ENCODE measurements at places on chromosomes 6 and 20.
A peak's percentile ranks its signal among the peaks of the same experiment; 100 is the strongest.

GRCh38 chr20:32664678-32665159, 9.0 kb downstream of the C20orf203 start:
- no peak for DNase-seq

GRCh38 chr20:48750941-48751635, 76.7 kb downstream of the PREX1 start:
- peak; percentile 64 for DNase-seq

DNA sequence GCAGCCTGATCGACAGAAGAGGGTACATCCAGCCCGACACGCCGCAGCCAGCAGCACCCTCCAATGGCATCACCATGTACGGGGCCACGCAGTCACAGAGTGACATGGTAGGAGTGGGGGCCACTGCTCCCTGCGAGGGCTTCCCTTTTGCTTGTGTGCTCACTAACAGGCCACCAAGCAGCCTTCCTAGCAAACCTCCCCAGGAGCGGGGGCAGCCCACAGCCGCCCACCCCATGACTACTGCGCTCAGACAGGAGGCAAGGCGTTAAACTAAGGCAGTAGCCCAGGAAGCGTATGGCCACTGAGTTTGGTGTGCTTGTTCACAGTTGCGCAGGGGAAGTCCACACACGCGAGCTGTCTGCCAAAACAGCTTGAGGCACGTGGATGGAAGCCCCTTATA, 169.5 kb upstream of the SNX9 start:
- no peak for DNase-seq

GRCh38 chr6:97668716-97669115, 385.7 kb upstream of the MMS22L start:
- no peak for DNase-seq

- DNase-seq, result no peak
These were observed 263.0 kb downstream of the PAX1 start for GRCh38 chr20:21968486-21968885.

DNA sequence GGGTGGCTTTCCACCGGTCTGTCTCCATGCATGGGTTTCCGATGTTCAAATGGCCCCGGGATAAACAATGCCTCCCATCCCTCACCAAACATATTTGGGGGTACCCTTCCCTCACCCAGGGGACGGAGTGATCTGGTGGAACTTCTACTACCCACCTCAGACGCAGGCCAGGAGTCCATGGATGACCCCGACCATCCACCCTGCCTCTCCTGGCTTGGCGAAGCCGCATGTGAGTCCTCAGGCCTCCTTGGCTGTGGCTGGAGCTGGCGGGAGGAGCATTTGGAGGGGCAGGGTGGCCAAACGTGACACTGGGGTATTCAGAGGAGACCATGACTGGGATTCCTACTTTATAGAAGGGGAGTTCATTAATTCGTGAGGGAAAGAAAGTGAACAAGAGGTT, 45.9 kb upstream of the FRMD1 start:
- no peak for DNase-seq

- DNase-seq, result no peak
These were observed 625.9 kb upstream of the EPHA7 start for GRCh38 chr6:94045099-94045829.

- DNase-seq, result no peak
These were observed 18.6 kb downstream of the ADGRF1 start for GRCh38 chr6:47023573-47023972.

DNA sequence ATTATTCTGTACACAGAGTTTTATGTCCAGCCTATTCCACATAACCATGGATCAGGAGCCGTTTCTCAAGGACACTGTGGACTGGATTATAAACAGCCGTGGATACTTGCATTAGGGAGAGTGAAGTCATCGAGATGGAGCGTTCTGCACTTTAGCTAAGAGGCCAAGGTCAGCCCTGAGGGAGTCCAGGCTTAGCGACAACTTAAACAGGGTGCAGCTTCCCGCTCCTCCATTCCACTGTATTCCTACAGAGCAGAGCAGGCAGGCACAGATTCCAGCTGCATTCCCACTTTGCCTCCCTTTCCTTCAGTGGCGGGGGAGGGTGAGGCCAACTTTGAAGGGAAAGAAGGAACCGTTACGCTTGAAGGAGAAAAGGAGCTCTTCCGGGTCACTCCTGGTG, 59.5 kb downstream of the RAMACL start:
- no peak for DNase-seq

DNA sequence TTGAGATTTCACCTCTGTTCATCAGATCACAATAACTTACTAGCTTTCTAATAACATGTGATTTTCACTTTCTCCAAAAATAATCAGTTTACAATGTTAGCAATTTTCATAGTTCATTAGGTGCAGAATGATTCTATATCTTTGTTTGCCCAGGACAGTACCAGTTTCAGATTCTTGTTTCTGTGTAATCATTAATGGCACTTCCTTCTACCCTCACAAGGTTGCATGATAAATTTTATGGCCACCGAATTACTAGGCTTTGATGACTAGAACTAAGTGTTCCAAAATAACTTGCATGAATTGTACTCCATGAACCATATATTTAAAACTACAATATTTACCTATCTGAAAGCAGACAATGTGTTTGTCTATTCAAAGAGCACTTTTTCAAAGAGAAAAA, 442.3 kb downstream of the EPHA7 start:
- no peak for DNase-seq

DNA sequence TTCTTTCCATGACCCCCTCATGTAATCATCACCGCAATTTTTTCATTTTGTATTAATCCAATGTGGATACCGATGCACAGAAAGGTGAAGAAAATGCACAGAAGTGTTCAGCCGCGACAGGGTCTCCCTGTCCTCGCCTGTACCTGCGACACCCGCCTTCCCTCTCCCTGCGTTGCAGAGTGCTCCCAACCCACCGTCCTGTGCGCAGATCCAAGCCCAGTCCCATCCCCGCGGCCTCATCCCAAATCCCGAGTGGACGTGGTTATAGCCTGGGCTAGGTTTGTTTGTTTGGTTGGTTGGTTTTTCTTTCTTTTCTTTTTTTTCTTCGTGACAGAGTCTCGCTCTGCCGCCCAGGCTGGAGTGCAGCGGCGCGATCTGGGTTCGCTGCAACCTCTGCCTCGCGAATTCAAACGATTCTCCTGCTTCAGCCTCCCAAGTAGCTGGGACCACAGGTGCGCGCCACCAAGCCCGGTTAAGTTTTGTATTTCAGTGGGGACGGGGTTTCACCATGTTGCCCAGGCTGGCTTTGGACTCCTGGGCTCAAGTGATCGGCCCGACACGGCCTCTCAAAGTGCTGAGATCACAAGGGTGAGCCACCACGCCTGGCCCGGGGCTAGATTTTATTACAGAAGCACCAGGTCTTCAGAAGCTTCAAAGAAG, 536 bp upstream of the RAET1G start:
- no peak for DNase-seq

DNA sequence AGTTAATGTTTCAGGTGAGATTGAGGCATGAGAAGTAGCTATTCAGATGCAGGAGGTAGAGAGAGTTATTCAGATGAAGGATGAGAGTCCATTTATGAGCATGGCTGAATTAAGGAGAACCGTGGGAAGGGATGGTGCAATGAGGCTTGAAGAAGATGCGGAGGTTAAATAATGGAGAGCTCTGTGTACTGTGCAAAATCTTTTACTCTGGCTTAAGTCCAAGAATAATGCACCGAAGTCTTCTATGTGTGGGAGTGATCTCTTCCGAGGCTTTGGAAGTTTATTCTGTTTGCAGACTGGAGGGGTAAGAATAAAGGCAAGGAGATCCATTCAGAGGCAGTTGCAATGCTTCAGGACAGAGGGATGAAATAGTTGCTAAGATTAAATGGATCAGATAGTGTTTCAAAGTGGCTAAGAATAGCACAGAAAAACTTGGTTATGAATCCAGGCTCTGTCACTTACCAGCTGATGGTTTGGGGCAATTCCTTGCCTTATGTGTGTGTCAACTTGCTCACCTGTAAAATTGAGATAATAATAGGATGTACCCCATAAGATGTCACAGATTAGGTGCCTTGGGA, 467.1 kb downstream of the HDGFL1 start:
- DNase-seq, result no peak

- DNase-seq, result no peak
These were observed 128.3 kb downstream of the TSHZ2 start for GRCh38 chr20:53100476-53100911.

- DNase-seq, result no peak
These were observed 109.3 kb downstream of the HACE1 start for GRCh38 chr6:104750449-104750848.

- DNase-seq, result no peak
These were observed 214.1 kb downstream of the COL12A1 start for GRCh38 chr6:74991573-74992332.

- no peak for DNase-seq
These were observed 27.7 kb downstream of the CST9L start for GRCh38 chr20:23540624-23541023.

DNA sequence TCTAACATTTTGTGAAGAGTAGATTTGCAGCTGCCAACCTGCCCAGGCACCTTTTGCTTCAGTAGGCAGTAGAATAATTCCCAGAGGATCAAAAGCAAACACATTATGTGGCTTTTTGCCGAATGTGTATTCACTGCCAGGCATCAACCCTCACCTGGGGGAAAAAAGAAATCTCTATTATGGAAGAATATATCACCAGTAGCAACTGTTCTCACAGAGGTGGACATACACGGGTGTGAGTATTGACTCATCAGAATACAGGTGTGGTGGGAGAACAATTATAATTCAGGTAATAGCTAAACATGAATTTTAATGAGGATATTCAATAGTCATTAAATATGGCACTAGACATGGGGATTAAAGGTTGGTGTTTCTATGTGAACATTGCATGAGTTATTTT, 910.7 kb downstream of the TFAP2A start:
- no peak for DNase-seq

- no peak for DNase-seq
These were observed 98.4 kb downstream of the MRPL14 start for GRCh38 chr6:44028789-44029310.

DNA sequence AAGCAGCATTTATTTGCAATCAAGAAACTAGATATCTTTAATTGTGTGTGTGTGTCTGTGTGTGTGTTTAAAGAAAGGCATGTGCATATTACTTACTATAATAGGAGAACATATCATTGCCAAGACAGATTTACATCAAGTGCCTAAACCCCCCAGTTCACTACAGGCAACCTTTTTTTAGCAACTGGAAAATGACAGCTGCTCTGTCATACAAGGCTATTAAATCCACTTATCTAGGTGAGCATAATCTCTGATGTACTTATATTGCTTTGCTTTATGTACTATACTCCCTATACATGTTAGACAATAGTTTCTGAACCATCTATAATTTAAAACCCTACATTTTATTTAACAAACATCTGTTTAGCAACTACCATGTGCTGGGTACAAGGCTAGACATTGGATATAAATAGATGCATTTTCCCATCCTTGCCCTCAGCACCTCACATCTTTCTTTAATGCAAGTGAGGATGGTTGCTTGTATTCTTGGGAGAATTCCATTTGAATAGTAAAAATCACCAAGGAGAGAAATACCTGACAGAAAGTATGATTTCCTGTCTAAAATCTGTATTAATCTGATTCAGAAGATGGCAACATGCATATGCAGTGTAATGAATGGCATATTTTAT, 398.3 kb downstream of the LAMA2 start:
- DNase-seq, result no peak

DNA sequence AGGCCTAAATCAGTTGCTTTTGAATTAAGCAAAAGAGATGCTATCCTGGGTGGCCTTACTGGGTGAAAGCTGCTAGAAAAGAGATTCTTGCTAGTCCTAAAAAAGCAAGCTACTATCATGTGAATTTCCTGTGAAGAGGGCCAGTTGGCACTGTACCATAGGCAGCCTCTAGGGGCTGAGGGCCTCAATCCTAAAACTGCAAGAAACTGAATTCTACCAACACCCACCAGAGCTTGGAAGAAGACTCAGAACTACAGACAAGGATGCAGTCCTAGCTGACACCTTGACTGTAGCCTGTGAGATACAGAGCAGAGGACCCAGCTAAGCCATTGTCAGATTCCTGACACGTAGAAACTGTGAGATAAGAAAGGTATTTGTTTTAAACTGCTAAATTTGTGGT, 24.5 kb downstream of the CLIC5 start:
- DNase-seq, result no peak

GRCh38 chr6:65938000-65938399, 231.0 kb upstream of the EYS start:
- no peak for DNase-seq

GRCh38 chr6:37365791-37366190, 12.0 kb downstream of the RNF8 start:
- no peak for DNase-seq

- DNase-seq, result no peak
These were observed 149.7 kb downstream of the PRL start for GRCh38 chr6:22146931-22147701.

DNA sequence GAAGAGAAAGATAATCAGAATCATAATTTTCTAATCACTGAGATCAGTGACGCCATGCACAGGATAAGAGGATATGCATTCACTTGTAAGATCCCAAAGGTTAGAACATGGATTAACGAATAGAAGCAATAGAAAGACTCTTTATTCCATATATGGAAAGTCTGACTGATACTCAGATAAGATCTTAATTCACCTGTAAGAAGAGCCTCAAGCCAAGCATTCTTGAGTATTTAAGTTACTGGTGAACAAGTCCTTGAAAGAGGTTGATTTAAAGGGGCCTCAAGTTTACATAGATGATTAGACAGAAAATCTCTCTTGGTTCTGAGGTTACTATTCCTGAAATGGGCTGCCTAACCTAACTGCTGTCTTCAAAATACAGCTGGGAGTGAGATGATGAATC, 53.8 kb upstream of the MTRF1L start:
- no peak for DNase-seq

DNA sequence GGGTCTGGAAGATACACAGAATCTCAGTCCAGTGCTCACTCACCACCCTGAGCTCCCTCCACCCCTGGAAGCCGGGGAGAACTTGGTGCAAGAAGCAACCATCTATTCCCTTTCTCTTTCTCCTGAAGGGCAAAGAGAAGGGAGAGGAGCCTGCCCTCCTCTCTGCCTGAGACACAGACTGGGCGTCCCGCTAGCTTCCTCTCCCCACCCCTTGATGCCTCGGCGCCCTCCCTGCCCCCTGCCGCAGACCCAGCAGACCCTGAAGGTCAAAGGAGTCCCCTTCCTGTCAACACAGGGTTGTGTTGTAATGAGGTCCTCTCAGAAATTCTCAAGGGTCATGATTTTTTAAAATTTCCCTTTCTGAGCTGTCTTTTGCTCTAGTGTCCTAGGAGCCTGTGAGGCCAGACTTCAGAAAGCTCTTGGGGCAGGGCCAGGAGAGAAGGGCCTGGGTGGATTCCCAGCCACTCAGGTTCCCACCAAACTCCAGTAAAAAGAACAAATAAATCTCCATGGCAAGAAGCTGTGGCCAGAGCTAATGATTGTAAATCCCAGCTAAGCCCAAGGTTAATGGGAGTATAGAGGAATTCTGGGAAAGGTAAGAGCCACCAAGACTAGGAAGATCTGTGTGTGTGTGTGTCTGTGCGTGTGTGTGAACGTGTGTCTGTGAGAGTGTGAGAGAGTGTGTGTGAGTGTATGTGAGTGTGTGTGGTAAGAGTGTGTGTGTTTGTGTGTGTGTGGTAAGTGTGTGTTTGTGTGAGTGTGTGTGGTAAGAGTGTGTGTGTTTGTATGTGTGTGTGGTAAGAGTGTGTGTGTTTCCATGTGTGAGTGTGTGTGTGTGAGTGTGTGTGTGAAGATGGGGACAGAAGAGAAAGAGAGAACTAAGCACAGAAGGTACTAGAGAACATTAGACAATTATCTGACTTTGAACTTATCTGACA, 1.1 kb upstream of the JPH2 start:
- no peak for DNase-seq

Data from CD8-positive, alpha-beta T cell (primary cell).